NCI-H524 (cell line): ENCODE measurements at places on chromosomes 2 and 18.
A peak's percentile ranks its signal among the peaks of the same experiment; 100 is the strongest.

GRCh38 chr2:44169155-44169898, 652 bp downstream of the PPM1B start:
- DNase-seq, result peak; percentile 37

DNA sequence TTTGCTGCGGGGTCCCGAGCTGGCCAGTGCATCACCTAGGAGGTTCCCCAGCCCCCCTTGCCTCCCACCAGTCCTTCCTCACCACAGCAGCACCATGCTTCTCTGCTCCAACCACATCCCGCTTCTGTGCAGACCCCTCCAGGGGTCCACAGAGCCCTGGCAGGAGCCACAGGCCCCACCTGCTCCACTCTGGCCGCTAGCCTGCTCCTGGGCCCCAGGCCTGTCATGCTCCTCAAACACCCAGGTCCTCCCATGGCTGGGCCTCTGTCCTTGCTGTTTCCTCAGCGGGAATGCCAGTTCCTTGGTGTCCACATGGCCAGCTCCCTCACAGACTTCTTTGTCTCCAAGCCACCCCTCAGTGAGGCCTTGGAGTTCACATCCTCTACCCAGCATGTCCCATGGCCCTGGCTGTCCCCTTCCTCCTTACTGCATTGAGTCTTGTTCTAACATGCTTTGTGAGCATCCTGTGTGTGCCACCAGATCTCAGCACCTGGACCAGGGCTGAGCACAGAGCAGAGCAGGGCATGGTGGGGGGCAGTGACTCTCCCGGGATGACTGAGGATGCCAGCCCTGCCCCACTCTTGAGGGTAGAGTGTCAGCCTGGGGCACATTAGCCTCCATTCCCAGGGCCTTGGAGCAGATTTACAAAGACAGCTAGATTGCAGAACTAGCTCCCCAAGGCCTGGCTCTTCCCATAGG, 201.0 kb upstream of the HS6ST1 start:
- no peak for DNase-seq

GRCh38 chr2:112003576-112004252, 51.4 kb upstream of the TMEM87B start:
- no peak for DNase-seq

DNA sequence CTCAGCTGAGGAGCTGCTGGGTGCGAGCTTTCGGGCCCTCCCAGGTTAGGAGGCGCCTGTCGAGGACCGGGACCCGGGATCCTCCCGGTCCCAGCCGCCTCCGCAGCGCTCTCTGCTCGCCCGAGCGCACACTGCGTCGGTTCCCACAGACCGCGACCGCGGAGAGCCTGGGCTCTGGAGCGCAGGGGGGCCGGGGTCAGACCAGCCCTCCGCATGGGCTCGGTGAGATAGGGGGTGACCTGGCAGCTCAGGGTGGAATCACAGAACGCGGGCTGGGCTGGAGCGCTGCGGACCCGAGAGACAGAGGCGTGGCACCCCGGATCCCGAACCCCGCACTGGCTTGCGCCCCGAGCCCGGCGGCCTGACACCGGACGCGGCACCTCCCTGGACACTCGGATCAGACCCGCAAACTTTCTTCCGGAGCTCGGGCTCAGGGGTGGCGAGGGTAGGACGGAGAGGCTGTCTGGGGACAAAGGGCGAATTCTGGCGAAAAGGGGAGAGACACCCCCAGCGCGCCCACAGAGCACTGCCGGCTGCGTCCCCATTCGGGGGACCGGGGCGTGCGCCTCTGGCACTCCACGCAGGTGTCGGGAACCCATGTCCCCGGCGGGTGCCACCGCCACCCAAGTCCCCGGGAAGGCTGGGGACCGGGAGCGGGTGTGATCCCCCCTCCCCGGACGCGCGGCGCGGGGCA, 612 bp downstream of the DIPK1C start:
- DNase-seq, result no peak

- no peak for DNase-seq
These were observed 11.9 kb upstream of the PID1 start for GRCh38 chr2:229282758-229283546.

GRCh38 chr2:71746946-71747501, 293.7 kb downstream of the DYSF start:
- DNase-seq, result no peak

GRCh38 chr2:181394741-181395437, 62.3 kb upstream of the ITGA4 start:
- no peak for DNase-seq

GRCh38 chr18:74113711-74114110, 33.9 kb downstream of the FBXO15 start:
- DNase-seq, result no peak

GRCh38 chr18:25443776-25444175, 91.8 kb upstream of the ZNF521 start:
- DNase-seq, result no peak

DNA sequence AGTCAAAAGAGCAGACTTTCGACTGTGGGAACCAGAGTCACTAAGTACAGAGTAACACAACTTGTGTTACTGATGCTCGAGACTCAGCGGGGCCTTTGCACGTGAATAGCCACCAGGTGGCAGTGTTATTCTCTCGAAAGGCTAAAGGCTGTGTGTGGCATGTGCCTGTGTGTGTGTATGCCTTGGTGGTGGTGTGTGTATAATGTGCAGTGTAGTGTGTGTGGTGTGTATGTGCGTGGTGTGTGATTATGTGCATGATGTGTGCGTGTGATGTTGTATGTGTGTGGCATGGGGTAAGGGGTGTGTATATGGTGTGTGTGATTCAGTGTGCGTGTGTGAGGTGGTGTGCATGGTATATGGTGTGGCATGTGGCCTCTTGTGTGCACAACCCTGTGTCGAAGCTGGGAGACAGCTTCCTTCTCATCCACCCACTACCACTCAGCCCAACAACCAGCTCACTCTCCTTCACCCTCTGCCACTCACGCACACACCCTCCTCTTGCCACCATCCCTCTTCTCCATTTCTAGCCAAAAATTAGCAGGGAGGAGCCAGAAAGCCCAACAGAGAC, 83.0 kb upstream of the ZNF532 start:
- peak; percentile 81 for DNase-seq

DNA sequence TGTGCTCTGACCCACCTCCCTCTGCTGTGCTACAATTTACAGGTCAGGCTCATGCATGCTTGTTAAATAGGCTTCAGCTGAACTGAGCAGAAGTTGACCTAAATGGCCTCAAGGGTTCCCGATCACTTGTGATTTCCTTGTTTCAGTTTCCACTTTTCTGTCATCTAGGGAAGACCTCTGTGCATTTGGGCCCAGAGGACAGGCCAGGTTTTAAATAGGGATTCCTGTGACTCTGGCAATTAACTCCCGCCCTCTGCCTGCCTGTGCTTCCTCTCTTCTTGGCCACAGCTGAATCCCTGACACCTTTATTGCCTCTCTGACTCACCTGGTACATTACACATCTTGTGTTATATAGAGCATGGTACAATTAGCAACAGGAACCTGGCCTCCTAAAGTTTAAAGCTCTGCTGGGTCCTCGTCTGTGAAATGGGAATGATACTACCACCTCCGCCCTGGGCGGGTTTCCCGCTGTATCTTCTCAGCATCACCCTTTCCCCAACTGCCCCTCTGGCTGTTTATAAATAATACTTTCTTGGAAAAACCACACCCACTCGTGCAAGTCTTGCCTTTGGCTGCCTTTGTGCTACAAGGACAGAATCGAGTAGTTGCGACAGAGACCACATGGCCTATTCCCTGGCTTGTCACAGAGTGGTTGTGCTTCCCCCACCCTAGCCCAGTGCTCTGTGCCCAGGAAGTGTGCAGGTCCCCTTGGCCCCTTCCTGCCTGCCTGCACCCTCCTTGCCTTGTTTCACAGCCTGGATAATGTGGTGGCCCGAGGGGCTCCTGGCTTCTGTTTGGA, 7.9 kb downstream of the CABLES1 start:
- DNase-seq, result no peak

GRCh38 chr2:223959688-223960087, 2.4 kb downstream of the MRPL44 start:
- DNase-seq, result no peak

DNA sequence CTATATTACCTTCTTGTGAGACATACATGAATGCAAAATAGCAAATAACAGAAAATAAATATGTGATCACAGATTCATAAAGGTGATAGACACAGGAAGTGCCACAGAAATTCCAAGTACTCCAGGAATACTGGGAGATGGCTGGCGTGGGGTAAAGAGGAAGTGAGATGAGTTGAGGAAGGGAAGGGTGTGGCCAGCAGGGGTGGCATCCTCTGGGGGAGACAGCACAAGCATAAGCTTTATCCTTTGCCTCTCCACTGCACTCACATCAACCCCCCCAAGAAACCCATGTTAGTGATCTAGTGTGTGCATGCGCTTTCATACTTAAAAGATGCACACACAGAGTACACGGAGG, 94.8 kb upstream of the B3GNT7 start:
- DNase-seq, result no peak

- no peak for DNase-seq
These were observed 26.0 kb downstream of the CTAGE1 start for GRCh38 chr18:22391407-22392345.

GRCh38 chr2:147773479-147773878, 71.3 kb upstream of the ACVR2A start:
- no peak for DNase-seq

GRCh38 chr2:232611559-232612218, 21.7 kb upstream of the EFHD1 start:
- peak; percentile 18 for DNase-seq

DNA sequence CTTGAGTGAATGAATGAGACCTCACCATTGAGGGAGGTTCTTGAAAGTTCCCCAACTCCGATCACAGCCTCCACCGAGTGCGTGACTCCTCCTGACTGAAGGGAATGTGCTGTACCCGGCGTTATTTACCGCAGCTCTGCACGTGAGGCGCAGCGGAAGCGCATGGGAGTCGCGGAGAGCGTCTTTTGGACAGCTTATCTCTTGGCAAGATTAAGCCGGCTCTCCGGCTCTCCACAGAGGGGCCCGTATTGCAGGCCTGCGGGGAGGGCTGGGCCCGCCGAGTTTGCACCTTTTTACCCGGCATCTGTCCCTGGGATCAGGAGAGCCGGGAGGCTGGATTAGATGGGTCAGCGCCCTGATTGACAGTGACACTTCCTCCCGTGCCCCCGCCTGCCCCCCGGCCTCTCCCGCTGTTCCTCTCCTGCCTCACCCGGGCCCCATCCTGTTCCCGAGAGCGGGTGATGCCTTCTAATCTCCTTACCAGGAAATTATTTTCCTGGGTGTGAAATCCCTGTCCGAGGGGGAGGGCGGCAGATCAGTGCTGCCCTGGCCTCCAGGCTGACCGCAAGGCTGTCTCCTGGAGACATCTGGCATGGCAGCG, 176.3 kb downstream of the INHBB start:
- peak; percentile 42 for DNase-seq

- DNase-seq, result no peak
These were observed 15.9 kb downstream of the POLI start for GRCh38 chr18:54284981-54285785.

DNA sequence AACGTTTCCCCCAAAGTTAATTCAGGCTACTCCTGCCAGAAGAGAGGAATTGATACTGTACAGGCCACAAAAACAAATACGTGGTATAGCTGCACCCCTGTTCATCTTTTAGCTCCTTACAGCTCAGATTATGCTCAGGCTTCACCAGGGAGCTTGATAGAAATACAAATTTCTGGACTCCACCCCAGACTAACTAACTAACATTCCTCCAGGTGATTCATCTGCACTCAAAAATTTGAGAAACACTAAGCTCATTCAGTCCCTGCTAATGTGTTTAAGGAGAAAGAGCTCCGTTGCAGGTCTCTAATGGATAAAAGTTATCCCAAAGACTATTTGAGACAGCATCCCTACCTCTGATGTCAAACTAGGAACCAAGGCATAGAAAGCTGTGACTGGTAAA, 36.8 kb upstream of the UNC80 start:
- no peak for DNase-seq

GRCh38 chr2:19670303-19670702, 231.5 kb downstream of the TTC32 start:
- no peak for DNase-seq

GRCh38 chr2:9637330-9637729, 6.5 kb upstream of the YWHAQ start:
- no peak for DNase-seq

DNA sequence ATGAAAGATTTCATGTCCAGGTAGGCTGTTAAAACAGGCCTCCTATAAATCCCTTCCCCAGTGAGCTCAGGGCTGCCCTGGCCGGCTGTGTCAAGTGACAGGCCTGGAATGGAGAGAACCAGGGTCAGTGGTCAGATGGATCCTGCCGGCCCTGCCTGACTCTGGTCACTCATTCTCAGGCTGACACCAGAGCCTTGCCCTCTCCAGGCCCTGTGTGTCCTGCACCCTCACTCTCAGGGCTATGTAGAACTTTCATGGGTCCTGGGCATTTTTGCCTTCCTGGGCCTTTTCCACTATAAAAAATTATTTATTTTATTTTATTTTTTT, 82.0 kb upstream of the RGPD5 start:
- no peak for DNase-seq

DNA sequence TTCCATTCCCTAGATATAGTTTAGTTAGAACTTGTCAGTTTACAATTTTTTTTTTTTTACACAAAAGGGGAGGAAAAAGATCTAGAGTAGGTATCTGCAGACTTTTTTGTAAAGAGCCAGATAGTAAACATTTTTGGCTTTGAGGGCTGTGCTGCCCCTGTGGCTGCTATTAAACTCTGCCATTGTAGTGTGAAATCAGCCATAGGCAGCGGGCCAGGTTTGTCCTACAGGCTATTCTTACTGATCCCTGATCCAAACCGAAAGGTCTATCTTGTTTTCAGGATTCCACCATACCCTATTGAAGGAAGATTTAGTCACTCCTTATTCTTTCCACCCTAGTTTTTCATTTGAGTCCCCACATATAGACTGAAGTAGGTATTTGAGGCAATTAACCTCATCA, 203.4 kb downstream of the RND3 start:
- DNase-seq, result no peak

GRCh38 chr2:15643791-15644585, 52.3 kb downstream of the DDX1 start:
- DNase-seq, result no peak

DNA sequence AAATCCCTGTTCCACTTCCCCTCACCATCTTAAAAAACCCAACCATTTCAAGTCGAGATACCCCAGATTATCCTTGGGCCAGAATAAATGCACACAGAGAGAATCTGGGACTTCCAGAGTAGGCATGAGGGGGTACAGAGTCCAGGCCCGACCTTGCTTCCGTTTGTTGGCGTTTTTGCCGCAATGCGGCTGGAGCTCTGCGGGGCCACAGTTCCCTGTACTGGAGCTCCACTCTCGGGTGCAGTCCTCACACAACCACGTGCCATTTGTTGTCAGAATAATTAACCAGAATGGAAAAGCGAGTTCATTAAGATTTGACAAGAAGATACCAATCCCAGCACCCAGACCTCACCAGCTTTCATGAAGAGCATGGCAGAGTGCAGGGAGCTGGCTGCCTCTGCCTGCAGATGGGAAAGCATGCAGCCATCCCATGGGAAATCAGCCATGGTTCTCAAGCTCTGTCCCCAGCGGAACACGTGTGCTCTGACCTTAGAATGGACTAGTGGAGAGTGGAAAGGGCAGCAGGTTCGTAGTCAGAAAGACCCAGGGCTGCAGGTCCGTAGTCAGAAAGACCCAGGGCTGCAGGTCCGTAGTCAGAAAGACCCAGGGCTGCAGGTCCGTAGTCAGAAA, 472.8 kb downstream of the EIPR1 start:
- no peak for DNase-seq
